ENCODE measurements at places on chromosomes 7 and 10.
A peak's percentile ranks its signal among the peaks of the same experiment; 100 is the strongest.

DNA sequence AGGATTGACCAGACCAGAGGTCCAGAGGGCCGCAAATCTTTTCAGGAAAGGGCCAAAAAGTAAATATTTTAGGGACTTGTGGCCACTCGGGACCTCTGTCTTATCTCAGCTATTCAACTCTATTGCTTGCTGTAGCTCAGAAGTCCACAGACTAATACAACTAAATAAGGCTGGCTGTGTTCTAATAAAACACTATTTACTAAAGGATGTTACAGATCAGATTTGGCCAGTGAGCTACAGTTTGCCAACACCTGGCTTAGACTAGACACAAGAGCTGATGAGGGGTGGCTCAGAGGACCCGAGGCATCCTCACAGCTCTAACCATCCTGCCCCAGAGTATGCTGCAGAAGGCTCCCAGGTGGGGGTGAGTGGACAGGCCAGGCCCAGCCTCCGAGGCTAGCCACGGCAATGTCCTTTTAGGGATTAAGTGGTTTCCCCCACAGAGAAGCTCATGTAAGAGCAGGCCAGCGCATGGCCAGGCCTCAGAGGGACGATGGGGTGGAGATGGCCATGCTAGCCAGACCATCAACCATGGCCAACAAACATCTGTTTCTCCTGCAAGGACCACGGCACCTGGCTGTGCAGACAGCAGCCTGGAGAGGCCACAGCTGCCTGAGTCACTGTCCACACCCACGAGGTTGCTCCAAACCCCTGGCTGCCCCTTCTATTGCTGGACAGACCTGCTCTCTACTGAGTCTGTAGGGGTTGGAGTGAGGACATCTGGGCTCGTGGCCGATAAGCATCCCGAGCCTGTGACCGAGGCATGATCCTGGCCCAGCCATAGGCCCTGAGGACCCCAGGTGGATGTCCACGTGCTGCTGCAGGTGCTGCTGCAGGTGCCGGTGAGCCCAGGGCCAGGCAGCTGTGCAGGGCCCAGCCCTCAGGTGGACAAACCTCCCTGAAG lies 76.5 kb downstream of the AFAP1L2 start:
- DNase-seq: no peak

- DNase-seq: no peak
These were observed 85.3 kb upstream of the DLX6 start for GRCh38 chr7:96920064-96920463.

GRCh38 chr10:115831016-115831415 lies 442.0 kb downstream of the GFRA1 start:
- DNase-seq: no peak

GRCh38 chr7:69605070-69605469 lies 6.8 kb downstream of the AUTS2 start:
- no peak for DNase-seq

DNA sequence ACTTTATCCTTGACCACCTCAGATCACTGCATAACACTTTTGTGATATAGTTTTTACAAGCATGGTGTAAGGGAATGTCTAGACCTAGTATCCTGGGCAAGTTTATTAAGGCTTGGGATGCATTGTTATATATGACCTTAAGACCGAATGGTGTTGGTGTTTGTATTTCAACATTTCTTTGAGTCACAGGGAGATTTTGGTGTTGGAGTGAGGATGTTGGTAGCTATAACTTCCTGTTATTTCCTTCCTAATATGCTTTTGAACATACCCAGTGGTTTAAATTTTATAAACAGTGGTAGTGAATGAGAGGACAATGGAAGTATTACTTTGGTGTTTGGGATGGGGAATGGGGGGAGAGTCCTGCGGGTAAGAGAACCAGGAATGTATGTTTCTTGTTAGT lies 2.6 kb downstream of the EXOC4 start:
- DNase-seq: no peak

DNA sequence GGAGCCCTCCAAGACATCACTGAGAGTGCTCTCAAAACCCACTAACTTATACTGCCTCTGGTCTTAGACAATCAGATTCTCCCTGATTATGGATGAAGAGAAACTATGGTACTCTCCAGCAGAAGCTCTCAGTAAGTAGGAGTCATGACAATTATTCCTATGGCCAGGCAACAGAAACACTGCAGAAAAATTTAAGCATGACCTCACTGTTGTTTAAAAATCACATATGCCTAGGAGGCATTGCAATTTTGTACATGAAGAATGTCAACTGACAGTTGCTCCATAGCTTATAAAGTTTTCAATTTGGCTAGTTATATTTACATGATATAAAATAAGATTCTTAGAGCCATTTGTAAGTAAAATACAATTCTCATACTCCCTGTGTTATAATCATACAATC lies 105.9 kb upstream of the LSM8 start:
- DNase-seq: no peak

GRCh38 chr10:4514445-4515108 lies 311.4 kb upstream of the AKR1E2 start:
- DNase-seq: no peak

DNA sequence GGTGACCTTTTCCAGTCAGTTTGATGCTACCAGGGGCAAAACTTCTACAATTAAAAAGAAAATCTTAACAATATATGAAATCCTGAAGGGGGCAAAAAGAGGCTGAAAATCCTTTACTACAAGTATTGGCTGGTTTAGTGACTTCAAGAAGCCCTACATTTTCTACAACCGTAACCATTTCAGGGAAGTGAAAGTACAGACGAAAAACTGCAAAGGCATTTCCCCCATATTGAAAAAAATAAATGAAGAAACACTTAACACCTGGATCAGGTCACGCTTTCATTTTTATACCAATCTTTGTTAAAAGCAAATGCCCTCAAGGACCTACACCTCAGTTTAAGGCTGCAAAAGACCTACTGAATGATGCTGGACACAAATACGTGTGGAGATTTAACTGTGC lies 38.6 kb downstream of the IL6 start:
- DNase-seq: no peak

DNA sequence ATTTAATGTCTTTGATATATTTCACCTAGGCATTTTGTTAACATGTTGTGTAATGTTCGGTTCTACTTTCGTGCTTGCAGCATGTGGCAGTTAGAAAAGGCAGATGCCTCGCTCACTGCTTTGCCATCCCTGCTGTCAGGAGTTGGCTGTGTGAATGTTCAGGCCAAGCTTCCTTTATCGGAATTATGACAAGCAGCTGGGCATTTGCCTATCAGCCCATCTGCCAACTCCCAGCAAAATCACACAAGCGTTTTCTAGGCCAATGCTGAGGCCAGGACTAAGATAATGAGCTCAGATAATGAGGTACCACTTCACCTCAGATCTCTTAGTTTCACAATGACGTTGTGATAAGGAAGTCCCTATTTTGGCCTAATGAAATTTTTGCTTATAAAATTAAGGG lies 212.7 kb upstream of the FAM3C start:
- no peak for DNase-seq

- no peak for DNase-seq
These were observed 38.5 kb upstream of the PDLIM1 start for GRCh38 chr10:95329296-95329695.

GRCh38 chr7:113768387-113768786 lies 150.4 kb downstream of the PPP1R3A start:
- no peak for DNase-seq

GRCh38 chr10:127886371-127887051 lies 6.2 kb downstream of the CLRN3 start:
- no peak for DNase-seq

DNA sequence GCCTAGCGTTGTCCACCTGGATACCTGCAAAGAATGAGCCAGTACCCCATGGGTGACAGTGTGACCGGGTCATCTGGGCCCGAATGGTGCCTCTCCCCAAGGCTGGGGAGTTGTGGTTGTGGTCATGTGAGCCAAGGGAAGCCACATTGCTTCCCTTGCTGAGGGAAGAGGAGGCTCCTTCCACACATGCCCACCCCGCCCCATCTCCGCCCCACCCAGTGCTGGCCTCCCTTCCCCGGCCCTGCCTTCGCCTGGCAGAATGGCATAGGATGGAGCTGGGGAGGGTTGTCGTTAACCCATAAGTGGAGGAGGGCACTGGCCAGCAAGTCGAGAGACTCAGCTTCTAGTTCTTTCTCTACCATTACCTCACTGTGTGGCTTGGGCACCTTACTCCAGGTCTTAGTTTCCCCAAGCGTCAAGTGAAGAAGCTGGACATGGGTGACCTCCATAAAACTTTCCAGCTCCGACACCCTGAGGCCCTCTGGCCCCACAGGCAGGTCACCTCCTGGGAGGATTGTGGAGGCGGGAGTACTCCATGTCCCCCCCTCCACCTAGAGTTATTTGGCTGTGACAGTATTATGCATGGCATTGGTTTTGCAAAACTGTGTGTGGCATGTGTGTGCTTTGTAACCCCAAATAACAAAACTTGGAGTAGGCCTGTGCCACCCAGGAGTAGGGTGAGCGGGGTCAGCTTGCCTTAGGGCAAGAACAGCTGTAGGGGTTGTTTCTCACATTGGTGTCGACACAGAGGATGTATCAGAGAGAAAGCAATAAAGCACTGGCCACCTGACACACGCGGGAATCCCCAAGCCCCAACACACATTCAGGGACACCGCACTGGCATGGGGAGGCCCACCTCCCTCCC lies 90.5 kb upstream of the MACROH2A2 start:
- no peak for DNase-seq

DNA sequence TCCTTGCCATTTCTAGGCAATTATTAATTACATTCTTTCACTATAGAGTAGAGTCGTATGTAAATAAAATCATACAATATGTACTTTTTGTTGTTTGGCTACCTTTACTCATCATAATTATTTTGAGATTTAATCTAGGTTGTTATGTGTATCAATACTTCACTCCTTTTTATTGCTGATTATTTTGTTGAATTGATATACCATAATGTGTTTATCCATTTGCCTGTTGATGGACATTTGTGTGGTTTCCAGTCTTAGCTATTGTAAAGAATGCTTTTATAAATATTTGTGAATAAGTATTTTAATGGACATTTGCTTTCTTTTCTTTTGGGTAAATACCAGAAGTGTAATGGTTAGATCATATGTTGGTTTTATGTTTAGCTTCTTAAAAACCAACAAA lies 174.0 kb downstream of the RAMP3 start:
- DNase-seq: no peak

- no peak for DNase-seq
These were observed 1.2 kb downstream of the CLDN3 start for GRCh38 chr7:73768641-73769480.

DNA sequence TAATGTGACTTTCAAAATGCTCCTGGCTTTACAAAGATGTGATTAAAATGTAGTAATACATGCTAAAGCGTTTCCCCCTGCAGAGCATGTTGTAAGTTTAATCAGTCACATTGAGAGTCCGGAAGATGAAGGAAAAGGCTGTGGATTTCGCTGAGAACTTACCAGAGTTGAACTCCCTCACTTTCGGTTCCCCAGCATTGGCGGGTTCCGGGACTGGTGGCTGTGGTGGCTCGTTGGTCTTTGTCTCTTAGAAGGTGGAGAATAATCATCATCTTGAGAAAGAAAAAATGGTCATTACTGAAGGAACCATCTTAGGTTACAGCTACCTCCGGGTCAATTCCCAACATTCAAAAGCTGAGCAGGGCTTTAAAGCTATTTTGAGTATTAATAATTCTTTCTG lies 9.6 kb upstream of the NUPR2 start:
- DNase-seq: no peak

GRCh38 chr7:39733881-39734632 lies 110.7 kb downstream of the RALA start:
- DNase-seq: peak; percentile 53

GRCh38 chr7:25642849-25643248 lies 414.6 kb upstream of the NPVF start:
- no peak for DNase-seq

DNA sequence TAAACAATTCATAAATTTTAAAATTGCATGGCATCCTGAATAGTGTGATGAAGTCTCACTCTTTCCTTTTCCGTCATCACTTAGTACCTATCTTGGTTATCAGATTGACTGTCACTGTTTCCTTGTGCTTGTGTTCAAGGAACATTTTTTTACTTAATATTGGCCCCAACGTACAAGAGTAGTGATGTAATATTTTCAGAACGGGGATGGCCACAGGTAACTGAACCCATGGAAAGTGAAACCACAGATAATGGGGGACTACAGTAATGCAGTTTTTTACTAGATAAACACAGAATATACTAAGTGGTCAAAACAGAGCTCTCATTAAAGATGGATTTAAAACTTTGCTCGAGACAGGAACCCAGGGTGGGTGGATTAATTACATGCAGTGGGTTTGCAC lies 85.4 kb downstream of the MACC1 start:
- no peak for DNase-seq

GRCh38 chr10:63801166-63801565 lies 280.0 kb downstream of the REEP3 start:
- no peak for DNase-seq

- DNase-seq: no peak
These were observed 401.0 kb upstream of the NRP1 start for GRCh38 chr10:33735464-33735923.

DNA sequence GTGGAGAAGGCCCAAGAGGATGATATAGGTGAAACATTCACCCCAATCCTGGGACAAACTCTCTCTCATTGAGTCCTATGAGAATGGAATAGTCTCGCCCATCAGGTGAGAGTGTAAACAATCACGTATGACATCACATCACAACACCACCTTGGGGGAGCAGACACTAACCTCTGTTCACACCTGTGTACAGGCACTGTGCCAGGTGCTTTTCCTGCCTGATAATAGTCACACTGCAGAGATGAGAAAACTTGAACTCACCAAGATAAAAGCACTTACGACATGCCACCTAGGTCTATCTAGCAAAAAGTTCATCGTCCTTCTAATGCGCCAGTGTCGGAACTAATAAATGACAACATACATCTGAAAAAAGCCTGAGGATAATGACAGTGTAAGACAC lies 187.8 kb downstream of the FAM107B start:
- DNase-seq: peak; percentile 49

GRCh38 chr7:94348142-94348541 lies 46.6 kb upstream of the COL1A2 start:
- no peak for DNase-seq

- no peak for DNase-seq
These were observed 21.3 kb downstream of the FAM107B start for GRCh38 chr10:14753441-14753840.

- no peak for DNase-seq
These were observed 184.4 kb upstream of the KLF14 start for GRCh38 chr7:130918129-130919052.

- no peak for DNase-seq
These were observed 3.6 kb downstream of the PLAC9 start for GRCh38 chr10:80136134-80136571.

GRCh38 chr10:86964061-86964846 lies 4.0 kb upstream of the ADIRF start:
- no peak for DNase-seq

All from CD8-positive, alpha-beta T cell (primary cell).